ENCODE measurements at places on chromosomes 4 and X.

DNA sequence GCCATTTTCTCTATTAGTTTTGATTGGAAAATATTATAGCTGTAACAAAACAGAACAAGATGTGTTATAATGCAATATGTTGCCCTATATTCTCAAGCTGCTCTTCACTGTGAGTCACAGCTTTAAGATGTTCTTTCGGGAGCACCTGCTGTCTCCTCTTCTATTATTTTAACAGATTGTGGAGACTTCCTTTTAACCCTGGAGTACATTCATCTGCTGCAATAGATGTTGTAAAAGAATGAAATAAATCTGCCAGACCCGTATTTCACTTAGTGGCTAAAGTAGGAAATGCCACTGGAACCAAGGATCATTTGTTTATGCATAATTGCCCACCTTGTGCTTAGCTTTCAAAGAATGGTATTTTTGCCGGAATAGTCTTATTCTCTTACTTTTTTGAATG is 11.1 kb downstream of the LSM6 start:
- DNase-seq = no peak

- DNase-seq = no peak
Measured at GRCh38 chrX:108072746-108073145, 18.6 kb downstream of the PSMD10 start.

GRCh38 chr4:121784401-121784800 is 16.7 kb upstream of the EXOSC9 start:
- DNase-seq = no peak

DNA sequence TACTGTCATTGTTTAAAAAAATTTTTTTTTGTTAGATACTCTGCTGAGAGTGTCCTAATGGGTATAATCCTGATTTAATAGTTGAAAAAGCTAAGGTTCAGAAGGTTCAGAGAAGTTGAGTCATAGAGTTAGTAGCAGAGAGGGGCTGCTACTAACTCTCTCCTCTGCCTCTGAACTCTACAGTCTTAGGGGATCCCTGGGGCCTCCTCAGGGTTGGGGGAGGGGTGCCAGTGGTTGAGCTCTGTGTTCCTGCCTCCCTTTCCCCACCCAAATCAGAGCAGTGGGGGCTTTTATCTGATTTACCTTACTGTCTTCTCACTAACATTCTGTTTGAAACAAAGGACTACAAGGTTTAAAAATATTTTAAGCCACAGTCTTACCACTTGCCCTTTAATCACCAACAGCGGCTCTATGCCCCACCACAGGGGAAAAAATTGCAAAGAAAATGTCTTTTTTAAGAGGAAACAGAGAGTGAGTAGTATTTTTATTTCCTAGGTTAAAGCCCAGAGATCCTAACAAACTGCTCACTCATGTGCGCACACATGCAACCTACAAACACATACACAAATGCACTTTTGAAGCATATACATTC is 102.2 kb upstream of the ATP6AP2 start:
- no peak for DNase-seq

DNA sequence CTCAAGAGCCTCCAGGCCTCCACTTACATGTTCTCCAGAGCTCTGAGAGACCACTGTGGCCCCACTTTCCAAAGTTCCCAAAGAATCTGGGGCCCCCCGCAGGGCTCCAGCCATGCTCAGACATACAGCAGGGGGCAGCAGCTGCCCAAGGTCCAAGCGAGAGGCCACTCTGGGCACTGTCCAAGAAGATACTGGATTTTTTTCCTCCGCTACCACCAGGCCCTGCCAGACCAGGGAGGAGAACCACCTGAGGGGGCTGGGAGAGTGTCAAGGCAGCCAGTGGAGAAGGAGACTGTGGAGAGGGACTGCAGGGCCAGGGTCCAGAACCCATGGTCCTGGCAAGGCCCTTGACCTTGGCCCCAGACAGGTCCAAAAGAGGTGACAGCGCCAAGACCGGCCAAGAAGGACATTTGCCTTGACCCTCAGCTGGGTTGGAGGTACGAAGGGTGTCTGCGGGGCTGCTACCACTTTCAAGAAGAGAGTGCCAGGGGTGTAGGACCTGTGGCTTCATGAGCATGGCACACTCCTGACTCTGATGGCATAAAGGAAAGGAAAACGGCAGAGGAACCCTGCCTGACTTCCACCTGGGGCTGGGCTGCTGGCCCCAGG is 5.3 kb downstream of the EMD start:
- no peak for DNase-seq

GRCh38 chrX:17377795-17378194 is 2.8 kb downstream of the NHS start:
- DNase-seq = no peak

GRCh38 chr4:174107746-174108354 is 175.6 kb downstream of the FBXO8 start:
- DNase-seq = no peak

DNA sequence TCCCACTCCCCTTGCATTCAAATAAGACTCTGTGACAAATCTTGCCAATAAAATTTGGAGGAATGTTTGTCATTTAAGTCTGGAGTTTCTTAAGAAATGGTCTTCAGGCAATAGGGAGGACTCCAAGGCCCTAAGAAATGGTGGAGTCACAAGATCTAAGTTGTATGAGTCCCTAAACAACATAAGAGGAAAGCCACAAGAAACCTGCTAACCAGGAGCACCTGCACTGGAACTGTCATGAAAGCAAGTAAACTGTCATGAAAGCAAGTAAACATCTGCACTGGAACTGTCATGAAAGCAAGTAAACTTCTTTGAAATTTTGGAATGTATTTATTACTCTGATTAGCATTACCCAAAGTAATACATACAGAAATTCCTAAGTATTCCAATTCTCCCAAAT is 3.5 kb downstream of the CNOT6L start:
- DNase-seq = no peak

GRCh38 chr4:7771056-7771455 is 168.6 kb downstream of the AFAP1 start:
- DNase-seq = no peak

- no peak for DNase-seq
Measured at GRCh38 chr4:87251106-87251505, 30.7 kb upstream of the KLHL8 start.

DNA sequence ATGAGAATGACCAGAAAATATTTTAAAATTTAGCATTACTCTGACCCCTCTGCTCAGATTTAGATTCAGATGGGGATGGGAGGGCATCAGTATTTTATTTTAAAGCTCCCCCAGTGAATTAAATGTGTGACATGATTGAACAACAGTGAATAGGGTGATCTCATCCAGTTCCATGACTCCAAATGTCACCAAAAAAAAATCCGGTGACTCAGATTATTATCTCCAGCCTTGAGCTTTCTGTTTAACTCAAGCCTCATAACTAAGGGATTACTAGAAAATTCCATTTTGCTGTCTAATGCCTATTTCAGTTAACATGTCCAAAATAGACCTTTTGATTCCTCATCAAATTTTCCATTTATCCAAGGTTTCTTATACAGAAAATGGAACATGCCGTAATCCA is 121.8 kb upstream of the TMEM47 start:
- no peak for DNase-seq

DNA sequence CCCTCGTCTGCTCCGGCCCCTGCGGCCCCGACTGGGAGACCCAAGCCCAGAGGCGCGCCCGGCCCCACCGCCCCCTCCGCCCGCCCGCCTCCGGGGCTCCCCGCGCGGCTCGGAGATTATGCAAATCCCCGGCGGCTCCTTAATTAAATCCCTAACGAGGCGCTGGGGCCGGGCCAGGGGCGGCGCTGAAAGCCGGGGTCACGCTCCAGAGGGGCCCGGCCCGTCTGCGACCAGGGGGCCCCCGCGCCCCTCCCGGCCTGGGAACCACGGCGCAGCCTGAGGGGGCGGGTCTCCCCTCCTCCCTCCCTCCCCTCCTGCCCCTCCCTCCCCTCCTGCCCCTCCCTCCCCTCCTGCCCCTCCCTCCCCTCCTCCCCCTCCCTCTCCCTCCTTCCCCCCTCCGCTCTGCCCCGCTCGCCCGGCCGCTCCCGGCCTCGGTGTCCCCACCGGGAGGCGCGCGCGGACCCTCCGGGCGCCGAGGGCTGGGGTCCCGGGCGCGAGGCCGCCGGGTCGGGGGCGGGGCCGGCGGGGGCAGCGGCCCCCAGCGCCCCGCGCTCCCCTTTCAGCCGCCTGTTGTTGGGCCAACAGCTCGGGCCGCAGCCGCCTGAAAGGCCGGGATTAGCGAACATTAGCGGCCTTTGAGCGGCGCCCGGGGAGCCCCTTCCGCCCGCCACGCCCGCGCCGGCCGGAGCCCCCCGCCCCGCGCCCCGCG is 25.9 kb upstream of the FGFR3 start:
- DNase-seq = peak; percentile 91

DNA sequence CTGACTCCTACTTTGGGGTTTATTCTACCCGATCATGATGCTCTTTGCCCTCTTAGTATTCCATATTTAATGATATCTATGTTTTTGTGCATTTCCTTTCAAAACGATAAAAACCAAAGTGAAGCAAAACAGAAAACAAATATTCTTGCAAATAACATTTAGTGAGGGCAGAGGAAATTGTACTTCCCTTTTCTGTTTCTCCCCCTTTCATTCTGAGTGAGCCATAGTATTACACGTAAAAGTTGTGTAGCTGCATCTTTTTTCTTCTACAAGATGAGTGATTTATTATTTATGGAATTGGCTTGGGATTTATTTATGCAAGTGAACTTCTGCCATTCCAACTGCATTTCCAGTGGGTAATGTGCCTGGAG is 109.9 kb downstream of the AFF2 start:
- no peak for DNase-seq

DNA sequence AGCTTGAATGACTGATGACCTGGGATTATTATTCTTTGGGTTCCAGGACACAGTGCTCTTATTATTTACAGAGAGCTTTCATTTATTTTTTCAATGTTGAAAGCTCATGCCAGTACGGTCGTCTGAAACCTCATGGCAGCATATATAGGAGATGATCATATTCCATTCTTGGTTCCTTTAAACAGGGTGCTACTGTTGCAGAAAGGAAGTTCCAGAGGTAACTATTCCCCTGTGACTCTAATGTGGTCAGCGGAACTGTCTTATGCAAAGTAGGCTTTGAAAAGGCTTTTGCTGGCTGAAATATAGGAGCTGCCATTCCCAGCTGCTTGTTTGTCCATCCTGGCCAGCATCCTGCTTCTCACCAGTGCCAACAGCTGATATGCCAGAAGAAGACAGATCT is 208.3 kb upstream of the LEF1 start:
- no peak for DNase-seq

GRCh38 chr4:147980586-147980985 is 248.7 kb downstream of the ARHGAP10 start:
- DNase-seq = no peak

- DNase-seq = no peak
Measured at GRCh38 chr4:95637043-95637600, 88.3 kb upstream of the UNC5C start.

- no peak for DNase-seq
Measured at GRCh38 chrX:49884290-49884862, 5.1 kb downstream of the USP27X start.

DNA sequence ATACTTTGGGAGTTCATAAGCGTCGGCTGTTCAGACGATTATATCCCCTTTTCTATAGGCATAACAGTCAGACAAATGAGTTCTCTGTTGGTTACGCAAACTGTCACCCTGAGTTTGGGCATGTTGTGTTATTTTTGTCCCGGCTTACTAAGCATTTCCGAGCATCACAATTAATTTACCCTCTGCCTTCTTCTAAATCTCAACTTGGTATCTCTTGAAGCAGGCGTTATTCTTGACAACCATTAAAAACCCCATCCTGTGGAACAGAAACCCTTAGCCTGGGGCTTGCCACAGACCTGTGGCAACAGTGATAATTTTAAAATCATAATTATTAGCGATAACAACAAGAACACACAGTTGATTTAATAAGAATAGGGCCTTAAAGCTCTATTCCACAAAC is 558.7 kb downstream of the INPP4B start:
- DNase-seq = no peak

DNA sequence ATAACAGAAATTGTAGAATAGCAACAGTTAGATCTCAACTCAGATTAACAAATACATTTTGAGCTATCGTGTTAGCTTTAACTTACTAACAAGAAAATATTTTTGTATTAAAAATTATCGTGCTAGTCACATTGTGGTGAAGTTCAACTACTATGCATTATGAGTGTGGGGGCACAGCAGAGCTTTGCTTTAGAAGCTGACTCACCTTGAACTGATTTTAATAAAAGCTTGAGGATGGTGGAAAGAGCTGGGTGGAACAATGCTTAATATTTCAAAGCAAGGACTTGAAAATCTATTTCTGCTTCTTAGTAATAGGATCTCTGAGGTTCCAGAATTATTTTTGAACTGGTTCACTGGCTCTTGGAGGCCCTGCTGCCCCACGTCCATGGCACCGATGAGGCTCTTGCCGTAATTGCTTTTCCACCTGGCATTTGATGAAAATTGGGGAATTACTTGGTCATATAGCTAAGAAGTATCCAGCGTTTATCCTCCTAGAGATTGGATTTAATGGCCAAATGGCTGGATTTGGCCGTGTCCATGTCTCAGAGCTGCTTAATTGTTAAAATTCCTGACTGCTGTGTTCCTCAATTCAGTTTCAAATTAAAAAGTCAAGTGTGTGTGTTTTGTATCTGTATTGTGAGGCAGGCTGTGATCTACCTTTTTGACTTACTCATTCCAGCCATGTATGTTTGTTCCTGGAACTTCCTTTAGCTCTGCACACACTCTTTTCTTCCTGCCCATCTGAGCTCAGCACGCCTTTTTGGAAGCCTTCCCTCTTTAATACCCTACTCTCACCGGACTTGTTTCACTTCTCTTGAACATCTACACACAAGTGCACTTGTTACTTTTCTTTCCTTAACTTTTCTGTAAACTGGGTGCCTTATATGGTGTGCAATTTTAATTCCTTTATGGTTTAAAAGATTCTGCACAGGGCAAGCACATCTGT is 66.6 kb upstream of the LIMCH1 start:
- no peak for DNase-seq

GRCh38 chrX:13474164-13474516 is 95.3 kb upstream of the EGFL6 start:
- no peak for DNase-seq

DNA sequence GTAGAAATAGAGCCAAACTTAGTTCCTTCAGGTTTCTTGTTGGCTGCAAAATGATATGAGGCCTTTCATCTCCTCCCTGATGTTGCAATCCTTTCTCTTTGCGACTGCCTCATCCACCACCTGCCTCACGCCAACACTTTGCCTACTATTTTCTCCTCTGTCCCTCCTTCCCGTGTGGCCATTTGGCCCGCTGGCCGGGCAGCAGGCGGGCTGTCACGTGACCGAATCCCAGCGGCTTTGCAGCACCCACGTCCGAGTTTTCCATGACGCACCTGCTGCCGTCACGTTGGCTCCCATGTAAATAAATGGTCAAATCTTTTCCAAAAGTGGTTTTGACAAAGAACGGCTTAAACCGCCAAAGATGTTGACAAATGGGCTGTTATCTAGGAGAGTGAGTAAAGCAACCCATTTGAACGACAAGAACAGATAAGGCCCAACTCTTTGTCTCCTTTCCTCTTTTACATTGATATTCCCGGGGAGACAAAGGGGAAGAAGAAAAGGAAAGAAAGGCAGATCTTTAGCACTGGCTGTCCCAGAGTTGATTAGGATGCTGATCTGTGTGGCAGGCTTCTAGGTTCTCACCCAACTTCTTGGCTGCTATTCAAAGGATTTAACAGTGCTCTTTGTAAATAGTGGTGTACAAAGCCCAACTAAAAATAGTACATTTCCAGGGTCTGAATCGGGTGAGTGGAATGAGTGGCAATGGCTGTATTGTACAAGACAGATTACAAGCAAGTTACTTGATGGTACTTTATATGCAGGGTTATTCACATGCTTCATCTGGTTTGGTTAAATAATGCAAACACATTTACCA is 174.2 kb upstream of the JADE1 start:
- DNase-seq = no peak

- DNase-seq = no peak
Measured at GRCh38 chr4:87529187-87529586, at the start of gene SPARCL1. Gene SPARCL1 (minus strand): TSS chr4:87529376. CDS start chr4:87499574, 29,802 bp downstream.

All from D721Med (cell line).